ENCODE measurements at places on chromosomes 11 and 22. TPM values are rescaled to one million over a fixed set of nuclear protein-coding genes. Genes with fewer than 3 reads are reported as not detected.

EFCAB6 gene
- 3.0 TPM for total RNA-seq

HORMAD2 gene
- not detected for total RNA-seq

TSPAN32 gene
- total RNA-seq: not detected

OR8D1 gene
- under 0.01 TPM for total RNA-seq

IGLL1 gene
- total RNA-seq: not detected

CST6 gene
- total RNA-seq: 22.1 TPM

ENTHD1 gene
- not detected for total RNA-seq

CCDC81 gene
- total RNA-seq: 0.08 TPM

PGR gene
- total RNA-seq: 1.6 TPM

MRGPRX3 gene
- not detected for total RNA-seq

OR4S1 gene
- total RNA-seq: not detected

PHOX2A gene
- not detected for total RNA-seq
